Hepatocyte (in vitro differentiated cells): ENCODE measurements at places on chromosomes 1 and 21. TPM values are rescaled to one million over a fixed set of nuclear protein-coding genes. Genes with fewer than 3 reads are reported as not detected.

OR14A2 gene
- total RNA-seq, result not detected in 2 replicates

FCRL5 gene
- total RNA-seq, result not detected in 2 replicates

AMY1A gene
- not detected in 2 replicates for total RNA-seq

LMOD1 gene
- 8.6 and 8.7 TPM in 2 replicates for total RNA-seq

MROH9 gene
- 0.23 TPM in 1 of 2 replicates, not detected in the other for total RNA-seq

- peak; percentile 88 for DNase-seq
Measured at GRCh38 chr1:173420330-173420806, 56.8 kb upstream of the PRDX6 start.

GRCh38 chr1:33805988-33806387, 57.9 kb upstream of the HMGB4 start:
- DNase-seq, result no peak
- no peaks in the 10 kb centered on the region for H3K36me3 ChIP-seq
- H3K27me3 ChIP-seq, result no peaks in the 10 kb centered on the region

DNA sequence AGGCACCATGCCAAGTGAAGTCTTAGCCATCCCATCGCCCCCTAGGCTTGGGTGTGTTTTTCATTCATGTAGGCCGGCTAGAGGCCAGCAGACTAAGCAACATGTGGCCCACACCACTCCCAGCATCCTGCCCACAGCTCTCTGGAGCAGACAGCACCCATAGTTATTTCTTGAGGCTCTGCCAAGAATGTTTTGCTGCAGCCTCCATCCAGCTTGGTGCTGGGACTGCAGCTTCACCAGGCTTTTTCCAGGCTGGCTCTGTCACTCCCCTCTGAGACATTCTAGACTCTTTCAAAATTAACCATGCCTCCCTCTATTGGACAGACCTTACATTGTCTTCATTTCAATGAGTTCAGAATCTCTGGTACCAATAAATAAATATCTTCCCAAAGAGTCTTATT, 104.2 kb downstream of the DUSP10 start:
- H3K4me3 ChIP-seq, result no peak overlapping the region
- H3K27ac ChIP-seq, result no peak overlapping the region
- H3K27me3 ChIP-seq, result no peaks in the 10 kb centered on the region
- H3K36me3 ChIP-seq, result no peaks in the 10 kb centered on the region

DNA sequence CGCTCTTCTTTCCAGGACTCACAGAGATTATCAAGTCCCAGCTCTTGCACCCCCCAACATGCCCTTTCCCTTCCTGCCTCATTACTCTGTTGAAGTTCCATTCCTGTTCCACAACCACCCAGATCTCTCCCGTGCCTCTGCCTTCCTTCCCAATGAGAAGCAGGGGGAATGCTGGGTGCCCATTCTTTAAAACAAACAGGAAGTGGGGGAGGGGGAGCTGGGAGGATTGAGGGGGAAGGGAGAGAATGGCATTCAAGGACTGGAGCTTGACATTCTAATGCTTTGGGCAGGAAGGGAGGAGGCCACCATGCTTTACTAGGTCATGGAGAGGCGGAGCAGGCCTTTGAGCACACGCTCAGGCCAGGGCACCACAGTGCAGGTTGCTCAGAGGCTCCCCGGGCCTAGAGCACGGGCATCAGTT, 150.3 kb upstream of the IRF2BP2 start:
- no peaks in the 10 kb centered on the region for H3K4me1 ChIP-seq
- H3K36me3 ChIP-seq, result no peaks in the 10 kb centered on the region
- H3K27ac ChIP-seq, result no peak overlapping the region
- H3K4me3 ChIP-seq, result no peak overlapping the region
- no peak for DNase-seq
- no peaks in the 10 kb centered on the region for H3K27me3 ChIP-seq

GRCh38 chr1:239722035-239722434, 335.7 kb downstream of the CHRM3 start:
- DNase-seq, result no peak
- no peak overlapping the region for H3K4me3 ChIP-seq
- no peaks in the 10 kb centered on the region for H3K27me3 ChIP-seq
- H3K27ac ChIP-seq, result no peak overlapping the region
- no peaks in the 10 kb centered on the region for H3K4me1 ChIP-seq
- H3K36me3 ChIP-seq, result no peaks in the 10 kb centered on the region

DNA sequence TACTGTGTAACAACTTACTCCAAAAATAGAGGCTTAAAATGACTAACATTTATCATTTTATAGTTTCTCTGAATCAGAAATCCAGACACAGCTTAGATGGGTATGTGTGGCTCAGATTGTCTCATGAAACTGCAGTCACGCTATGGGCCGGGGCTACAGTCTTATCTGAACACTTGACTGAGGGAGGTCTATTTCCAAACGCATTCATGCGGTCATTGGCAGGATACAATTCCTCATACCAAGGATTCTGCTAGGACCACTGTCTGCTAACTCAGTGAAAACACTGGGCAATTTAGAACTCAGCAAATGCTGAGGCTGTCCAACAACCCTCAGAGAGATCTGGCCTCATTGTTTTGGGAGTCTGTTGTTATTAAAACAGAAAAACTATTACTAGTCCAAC, 178.6 kb downstream of the TBX15 start:
- no peaks in the 10 kb centered on the region for H3K27me3 ChIP-seq
- no peaks in the 10 kb centered on the region for H3K4me1 ChIP-seq
- DNase-seq, result no peak
- H3K4me3 ChIP-seq, result no peak overlapping the region
- no peaks in the 10 kb centered on the region for H3K36me3 ChIP-seq

GRCh38 chr1:201469645-201470074, 672 bp upstream of the PHLDA3 start:
- H3K4me1 ChIP-seq, result peaks cover 29% of the 10 kb centered on the region
- H3K27ac ChIP-seq, result peak overlapping the region; percentile 95
- no peak for DNase-seq
- no peaks in the 10 kb centered on the region for H3K36me3 ChIP-seq
- H3K27me3 ChIP-seq, result no peaks in the 10 kb centered on the region
